NCI-H2081 (cell line): ENCODE measurements at places on chromosomes 12 and 14.

- DNase-seq, result no peak
Measured at GRCh38 chr12:28537474-28537873, 347.2 kb downstream of the CCDC91 start.

DNA sequence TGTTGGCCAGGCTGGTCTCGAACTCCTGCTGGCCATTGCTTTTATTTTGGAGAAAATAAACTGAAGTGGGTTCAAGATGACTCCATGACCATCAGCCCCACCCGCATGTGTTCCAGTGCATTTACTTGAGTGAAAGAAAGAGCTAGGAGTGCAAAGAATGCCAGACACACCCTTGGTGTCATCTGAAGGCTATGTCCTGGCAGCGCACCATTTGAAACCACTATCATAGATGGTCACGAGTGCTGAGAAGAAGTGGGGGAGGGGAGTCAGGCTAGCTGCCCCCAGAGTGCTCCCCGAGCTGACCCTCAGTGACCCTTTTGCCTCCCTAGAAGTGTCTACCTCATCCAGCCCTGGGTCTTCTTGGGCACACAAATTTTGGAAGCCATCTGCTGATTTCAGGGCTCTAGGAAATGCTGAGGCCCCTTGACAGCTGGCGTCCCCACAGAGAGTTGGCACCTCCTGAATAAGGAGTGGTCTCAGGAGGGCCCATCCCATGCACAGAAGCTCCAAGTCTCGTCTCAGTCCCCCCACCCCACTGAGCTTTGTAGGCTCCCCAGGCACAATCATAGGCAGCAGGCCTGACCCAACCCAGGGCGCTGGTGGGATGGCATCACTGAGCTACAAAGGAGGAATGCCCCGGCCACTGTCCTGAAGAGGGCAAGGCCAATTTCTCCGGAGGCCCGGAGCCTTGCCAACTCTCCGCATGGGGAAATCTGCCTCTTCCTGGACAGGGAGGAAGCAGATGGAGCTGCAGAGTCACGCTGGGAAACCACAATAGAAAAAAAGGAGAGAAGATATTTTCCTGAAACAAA, 28.0 kb downstream of the PXN start:
- DNase-seq, result no peak

GRCh38 chr12:110073049-110073831, 24.9 kb upstream of the C12orf76 start:
- peak; percentile 89 for DNase-seq

DNA sequence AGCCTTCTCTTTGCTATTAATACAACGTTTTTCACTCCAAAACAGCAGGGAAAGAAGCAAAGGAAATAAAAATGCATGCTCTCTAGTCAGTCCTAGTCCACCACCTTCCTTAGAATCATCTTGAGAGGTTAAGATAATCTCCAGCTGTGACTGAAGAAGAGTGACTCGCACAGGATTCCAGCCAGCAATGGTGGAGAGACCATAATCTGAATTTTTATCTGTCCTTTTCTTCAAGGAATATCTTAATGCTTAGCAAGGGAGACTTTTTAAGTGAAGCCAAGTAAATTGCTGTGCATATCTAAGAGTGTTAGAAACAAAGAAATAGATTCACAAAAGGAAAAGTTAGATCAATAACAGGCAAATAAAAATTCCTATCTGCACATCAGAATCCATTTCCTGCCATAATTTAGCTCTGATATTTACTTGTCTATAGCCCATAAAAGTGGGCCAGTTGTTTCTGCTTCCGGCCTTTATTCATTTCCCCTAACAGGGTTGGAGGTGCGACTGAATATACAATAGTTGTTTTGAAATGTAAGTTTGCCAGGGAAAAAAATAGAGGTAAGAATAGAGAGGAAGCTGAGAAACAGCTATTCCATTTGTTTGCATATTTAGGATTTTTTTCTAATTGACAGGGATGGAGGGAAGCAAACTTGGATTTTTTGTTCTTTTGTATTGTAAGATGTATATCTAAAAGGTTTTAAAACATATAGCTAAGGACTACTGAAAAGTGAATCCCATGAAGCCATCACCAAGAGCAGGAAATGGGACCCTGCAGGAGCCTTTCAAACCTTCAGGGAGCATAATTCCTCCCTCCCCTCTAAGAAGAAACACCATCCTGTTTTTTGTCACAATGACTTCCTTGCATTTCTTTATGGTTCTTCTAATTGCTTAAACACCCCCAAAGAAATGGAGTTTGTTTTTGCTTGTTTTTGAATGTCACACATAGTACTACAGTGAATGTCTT, 154.0 kb downstream of the ITPR2 start:
- DNase-seq, result no peak

GRCh38 chr12:46677749-46678148, 148.0 kb downstream of the SLC38A4 start:
- peak; percentile 19 for DNase-seq

DNA sequence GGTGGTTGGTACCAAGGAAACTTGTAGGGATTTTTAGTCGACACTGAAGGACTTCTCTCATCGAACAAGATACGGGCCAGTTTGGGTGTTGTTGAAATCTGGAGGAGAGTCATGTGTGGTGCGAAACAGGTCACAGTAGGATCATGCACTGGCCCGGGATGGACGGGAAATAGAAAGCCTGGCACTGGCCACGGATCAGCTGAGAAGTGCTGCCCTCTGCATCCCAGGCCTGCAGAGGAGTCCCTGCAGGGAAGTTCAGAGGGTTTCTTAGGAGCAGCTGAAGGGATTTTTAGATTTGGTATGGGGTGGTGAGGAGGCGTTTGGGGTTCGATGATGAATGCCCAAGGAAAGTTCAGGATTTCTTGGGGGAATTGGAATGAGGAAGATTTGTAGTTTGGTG, 63.1 kb downstream of the TSPAN9 start:
- no peak for DNase-seq

DNA sequence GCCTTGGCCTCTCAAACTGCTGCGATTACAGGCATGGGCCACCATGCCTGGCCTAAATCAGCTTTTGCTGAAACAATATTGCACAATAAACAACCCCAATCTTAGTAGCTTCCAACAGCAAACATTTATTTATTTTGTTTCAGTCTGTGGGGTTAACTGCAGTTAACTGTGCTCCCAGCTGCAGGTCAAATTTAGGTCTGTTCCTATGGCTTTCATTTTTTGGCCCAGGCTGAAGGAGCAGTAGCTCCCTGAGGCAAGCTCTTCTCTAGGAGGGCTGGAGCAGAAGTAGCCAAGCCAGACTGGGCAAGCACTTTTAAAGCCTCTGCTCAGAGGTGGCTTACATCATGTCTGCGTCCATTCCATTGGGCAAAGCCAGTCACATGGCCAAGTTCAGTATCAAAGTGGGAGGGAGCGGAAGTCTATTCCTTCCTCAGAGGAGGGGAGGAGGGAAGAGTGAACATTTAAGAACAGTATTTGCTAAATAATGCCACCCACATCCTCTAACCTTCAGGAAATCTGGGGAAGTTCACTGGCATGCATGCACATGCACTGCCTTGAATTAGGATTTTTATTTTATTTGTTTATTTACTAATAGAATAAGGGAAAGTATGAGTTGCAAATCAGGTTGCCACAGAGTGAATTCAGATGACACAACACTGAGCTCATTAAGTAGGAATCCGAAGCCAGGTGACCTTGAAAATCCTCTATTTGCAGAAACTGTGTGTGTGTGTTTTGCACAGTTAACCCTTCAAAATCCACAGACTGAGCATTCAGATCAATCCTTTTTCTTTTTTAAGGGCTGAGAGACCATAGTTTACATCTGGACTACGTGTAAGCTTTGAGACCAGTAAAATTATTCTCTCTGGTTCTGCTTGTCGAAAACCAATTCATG, 122.0 kb upstream of the SEL1L start:
- DNase-seq, result no peak

DNA sequence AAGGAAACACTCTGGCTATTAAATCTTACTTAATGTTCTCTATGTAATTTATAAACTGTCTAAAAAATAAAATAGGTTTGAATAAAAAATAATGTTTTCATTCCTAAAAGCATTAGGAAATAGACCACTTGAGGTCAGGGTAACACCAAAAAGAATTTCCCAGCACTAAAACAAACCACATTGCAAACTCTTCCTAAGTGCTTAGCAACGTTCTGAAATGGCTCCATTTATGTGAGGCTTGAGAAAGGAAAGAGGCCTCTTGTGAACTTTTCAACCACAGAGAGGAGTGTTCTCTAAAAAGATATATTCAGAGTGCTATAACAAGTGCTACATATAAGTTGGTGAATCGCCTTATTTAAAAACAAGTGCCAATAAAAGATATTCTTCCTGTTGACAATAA, 42.7 kb downstream of the ALX1 start:
- DNase-seq, result no peak

DNA sequence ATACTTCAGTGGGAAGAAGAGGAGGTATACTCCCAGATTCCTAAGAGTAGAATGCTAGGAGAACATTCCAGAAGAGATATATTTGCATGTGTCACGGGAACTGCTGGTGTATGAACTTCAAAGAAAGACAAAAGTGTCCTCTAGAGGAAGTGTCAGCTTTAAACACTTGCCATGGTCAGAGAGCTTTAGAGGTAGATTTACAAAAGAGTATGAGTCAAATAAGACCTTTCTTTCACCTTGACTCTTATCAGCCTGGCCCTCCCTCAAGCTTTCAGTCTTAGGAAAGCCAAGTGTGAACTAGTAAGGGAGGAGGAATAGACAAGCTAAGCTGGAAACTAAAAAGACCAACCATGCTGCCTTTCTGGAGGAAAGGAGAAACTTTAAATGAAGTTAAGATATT, 34.7 kb downstream of the COX8C start:
- DNase-seq, result no peak

GRCh38 chr12:109932878-109933503, 32.9 kb downstream of the TCHP start:
- no peak for DNase-seq

DNA sequence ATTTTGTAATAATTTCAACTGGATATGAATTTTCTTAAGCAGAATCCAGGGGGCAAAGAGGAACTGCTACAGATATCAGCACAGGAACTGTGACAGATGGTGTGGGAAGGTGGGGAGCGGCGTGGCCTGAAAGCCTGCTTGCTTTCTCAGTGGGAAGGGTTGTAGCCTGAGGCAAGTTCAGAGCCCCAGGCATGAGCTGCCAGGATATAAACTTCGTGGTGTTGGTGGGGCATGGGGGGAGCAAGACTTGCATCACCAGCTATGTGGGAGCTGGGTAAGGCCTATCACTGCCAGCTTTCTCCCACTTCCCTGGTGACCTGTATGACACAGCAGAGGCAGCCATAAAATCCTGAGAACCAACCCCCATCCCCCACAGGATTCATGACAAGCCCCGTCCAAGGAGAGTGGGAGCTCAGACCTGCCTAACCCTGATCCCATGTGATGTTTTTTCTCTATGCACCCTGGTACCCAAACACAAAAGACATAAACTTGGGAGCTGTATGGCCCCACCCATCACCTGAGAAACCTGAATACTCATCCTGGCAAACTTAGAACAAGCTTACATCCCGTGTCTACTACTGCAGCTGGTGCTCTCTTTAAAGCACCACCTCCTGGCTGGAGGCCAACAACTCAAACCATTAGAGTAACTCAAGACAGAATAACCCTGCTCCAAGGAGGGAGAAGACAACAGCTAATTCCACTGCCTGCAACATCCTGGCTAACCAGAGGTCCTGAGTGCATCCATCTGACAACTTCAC, 16.5 kb downstream of the CLEC1A start:
- DNase-seq, result no peak

DNA sequence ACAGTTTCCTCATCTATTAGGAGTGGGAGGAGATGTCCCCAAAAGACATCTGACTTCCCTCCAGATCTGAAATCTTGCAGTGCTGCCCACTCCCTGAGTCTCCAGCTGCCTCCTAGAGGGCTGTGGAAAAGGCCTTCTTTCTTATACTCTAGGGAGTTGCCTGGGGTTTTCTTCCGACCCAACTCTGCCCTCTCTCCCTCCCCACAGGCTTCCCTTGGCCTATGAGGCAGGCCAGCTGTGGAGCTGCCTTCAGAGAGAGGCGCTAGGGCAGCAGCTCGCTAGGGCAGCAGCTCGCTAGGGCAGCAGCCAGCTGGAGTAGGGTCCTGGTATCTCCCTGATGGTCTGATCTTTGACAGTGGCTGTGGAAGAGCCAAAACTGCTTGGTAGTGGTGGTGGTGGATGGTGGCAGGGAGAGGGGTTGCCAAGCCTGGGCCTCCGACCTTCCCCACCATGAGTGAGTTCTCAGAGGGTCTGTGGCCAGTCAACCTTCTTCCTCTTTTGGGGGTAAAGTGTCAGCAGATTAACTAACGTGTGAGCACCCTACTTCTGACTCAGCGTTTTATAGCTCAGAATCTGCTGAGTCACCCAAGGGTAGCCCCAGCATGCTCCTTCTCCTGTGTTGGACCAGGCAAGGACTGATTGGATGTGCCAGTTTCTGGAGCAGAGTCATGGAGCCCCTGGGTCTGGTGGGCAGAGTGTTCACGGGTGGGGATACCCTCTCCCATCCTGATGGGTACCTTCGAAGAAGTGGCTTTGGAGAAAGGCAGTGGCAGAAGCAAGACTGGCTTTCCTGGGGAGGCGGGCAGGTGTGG, 2.3 kb downstream of the SLC48A1 start:
- no peak for DNase-seq

DNA sequence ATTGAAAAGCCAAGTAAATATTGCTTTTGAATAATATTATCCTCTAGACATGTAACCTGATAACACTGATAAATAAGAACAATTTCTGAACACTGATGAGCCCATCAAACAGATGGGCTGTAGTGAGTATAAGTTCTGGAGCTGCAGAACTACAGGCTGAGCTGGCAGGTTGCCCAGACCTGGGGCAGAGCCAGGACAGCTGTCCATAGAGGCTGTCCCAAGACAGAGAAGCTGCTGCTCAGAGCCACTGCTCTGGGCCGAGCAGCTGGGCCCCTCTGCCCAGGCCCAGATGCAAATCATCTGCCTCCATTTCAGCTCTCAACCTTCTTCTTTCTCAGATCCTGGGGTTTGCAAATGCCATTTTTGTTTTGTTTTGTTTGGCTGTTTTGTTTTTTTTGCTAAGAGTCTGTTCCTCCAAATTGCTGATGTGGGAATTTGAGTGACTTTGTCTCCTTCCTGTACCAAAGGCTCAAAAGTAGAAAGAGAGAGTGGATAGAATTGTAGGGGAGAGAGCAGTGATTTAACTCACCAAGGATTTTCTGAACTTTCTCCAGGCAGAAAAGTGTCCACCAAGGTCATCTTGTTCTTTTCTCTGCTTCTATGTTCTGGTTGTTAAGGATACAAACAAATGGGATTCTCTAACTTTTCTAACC, 4.0 kb upstream of the TESPA1 start:
- no peak for DNase-seq

DNA sequence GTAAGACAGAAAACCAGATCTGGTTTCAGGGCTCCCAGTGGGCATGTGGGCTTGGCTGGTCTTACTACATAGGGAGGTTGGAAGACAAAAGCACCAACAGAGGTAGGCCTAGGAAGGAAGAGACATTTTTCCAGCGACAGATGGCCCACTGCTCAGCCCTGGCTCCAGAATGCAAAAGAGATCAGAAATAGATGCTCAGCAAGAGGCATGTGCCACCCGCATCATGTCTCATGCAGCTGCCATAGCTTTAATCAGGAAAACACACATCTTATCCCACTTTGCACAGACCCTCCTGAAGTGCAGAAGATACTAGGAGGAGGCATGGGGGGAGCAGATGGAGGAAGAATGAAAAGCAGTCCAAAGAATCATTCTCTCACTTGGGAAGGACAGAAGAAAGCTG, 25.3 kb downstream of the VASH1 start:
- DNase-seq, result no peak
